Effector CD8-positive, alpha-beta T cell (primary cell): ENCODE measurements at places on chromosomes 12 and 14.

- no peak for DNase-seq
Measured at GRCh38 chr14:60008042-60008441, 83.7 kb upstream of the PCNX4 start.

DNA sequence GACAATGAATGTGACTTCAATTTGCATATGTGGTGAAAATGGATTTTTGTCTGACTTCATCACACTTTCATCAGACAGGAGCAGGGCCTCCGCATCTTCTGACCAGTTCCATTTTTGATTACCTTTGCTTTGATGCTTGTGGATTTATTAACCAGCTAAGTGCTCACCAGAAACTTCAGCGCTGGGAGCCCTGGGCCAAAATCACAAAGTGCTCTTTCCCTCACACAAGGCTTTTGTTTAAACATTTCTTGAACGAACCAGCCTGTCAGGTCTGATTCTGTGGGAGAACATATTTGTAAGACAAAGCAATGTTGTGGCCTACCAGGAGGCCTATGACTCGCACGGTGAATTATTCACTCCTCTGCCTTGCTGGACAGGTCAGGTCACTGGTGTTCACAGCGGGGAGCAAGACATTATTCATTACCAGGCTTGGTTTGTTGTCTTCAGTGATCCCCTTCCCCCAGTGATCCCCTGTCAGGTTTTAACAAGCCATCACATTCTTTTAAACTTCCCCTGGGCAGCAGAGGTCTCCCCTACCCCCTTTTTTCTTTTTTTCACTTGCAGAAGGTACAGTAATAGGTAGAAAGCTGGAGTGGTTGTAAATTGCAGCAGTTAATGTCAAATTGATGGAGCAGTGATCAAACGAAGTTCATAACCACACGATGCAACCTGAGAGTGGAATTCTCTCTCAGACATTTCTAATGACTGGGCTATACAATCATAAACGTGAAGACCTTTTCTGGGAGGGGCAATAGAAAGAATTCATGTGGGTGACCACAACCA is 167.5 kb upstream of the PRICKLE1 start:
- no peak for DNase-seq

- DNase-seq = no peak
Measured at GRCh38 chr14:71314717-71315116, 407.5 kb downstream of the PCNX1 start.

DNA sequence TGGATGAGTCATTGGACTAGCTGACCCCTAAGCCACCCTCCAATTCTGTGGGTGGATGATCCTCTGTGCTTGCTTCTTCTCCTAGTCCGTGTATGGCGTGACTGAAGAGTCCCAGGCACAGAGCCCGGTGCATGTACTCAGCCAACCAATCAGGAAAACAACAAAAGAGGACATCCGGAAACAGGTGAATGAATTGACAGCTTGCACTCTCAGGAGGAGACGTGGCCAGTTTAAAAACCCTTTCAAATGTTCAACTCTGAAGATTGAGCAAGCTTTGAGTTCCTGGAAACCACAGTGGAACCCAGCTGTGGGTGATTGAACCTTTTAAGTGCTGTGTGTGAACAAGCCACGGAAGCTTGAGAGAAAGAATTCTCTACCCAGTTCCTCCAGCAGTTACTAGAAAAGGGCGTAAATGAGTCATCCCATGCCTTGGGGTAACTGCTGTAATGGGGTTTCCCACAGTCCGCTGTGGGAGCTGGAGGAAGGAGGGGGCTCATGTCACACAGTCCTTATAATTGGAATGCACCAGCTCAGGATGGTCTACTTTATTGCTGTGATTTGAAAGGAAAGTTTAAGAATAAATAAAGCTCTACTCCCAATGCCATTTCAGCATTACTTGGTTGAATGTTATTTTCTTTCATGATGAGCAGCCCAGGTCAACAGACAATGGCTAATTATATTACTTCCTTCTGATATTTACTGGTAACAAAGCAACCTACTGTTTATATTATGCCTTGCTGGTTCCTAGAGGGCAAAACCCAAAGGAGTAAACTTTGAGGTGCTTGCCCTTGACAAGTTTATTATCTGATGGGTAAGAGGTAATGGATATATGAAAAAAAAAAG is 417.0 kb downstream of the DPF3 start:
- DNase-seq = no peak

DNA sequence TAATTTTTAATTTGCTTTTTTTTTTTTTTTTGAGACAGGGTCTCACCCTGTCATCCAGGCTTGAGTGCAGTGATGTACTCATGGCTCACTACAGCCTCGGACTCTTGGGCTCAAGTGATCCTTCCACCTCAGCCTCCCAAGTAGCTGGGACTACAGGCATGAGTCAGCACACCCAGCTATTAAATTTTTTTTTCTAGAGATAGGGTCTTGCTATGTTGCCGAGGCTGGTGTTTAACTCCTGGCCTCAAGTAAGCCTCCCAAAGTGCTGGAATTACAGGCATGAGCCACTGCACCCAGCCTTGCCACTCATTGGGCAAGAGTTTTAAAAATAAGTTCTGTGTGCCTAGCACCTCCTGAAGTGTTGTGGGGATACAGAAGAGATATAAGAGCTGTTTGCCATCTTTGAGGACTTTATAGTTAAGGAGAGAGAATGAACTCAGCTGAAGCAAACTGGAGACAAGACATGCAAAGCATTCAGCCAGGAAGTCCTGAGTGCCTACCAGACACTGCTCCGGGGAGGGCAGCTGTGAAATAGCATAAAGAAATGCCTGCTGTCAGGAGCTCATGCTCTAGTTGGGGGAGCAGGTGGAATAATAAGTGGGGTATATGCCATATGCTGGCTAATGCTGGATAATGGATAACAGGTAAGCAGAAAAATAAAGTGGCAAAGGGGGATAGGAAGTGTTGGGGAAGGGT is 15.0 kb upstream of the EMP1 start:
- DNase-seq = no peak

DNA sequence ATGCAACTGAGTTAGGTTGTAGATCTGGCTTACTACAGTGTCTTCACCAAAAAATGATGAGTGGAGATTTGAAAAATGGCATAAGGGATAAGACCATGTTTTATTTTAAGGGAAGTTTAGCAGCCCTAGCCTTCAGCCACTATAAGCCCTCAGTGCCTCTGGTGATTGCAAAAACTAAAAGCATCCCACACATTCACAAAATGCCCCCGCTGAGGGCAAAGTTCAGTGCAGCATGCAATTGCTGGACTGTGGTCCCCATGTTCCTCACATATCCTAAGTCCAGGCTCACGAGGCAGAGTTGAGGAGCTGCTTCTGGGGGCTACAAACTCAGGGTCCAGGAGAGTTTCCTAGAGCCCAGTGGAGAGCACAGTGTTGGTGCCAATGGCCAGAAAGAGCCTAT is 29.6 kb upstream of the NCOR2 start:
- no peak for DNase-seq

DNA sequence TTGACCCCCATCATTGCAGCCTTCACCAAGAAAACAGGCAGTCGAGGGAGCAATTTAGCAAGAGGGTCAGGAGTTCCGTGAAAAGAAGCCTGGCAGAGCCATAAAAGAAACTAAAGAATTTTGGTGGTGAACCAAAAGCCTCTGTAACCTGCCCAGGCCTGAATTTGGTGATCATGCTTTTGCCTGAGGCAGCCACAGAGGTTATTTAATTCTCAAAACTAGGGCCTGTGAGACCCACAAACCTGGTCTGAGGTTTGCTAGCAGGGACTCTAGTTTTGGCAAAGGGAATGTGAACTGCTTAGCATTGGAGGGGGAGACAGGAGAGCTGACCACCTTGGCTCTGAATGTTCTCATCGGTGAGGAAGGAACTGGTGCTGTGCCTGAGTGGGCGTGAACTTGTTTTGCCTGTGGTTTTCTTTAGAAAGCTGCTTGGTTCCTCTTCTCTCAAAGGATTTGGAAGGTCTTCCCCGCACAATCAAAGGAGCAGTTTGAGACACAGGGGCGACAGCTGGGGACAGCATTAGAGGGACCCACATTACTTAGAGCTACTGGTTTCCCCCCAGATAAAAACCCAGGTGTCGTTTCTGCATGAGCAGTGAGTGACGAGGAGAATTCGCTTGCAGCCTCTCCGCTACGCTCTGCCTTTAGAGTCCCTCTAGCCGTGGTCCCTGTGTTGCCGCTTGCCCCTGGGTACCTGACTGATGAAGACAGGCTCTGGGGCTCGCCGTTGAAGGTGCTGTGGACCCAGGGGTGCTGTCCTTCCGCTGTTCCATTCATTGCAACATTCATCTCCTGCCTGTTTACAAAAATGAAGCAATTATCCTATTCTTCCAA is 12.6 kb upstream of the WNT5B start:
- no peak for DNase-seq

- no peak for DNase-seq
Measured at GRCh38 chr12:68331500-68331868, 678 bp downstream of the MDM1 start.

DNA sequence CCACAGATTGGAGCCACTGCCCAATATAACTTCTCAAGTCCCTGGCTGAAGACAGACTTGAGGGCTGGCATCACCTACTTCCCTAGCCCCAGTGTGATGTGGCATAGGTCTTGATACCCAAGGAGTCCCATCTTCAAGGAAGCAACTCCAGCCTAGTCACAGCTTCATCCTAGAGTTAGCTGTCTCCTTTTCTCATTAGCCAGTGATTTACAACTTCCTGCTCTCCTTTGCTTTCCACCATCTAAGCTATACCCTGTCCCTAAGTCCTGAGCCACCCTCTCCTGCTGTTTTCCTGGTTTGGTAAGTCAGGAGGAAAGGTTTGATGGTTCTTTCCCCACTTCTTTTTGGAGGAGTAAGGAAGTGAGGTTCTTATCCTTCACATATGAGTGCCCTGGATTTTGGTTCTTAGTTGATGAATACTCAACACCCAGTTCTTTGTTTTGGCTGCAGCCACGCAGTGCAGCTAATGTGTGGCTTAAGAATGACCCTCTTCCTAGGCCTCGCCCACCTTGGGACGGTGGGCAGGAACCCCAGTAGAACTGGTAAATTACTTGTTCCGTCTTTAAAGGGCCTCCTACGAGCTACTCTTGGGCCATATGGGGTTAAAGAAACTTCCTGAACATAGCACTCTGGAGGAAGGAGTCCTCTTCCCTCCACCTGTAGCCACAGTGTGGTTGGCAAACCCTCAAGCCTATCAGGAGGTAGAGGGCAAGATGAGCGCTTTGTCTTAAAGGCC is 3.9 kb upstream of the GPX2 start:
- no peak for DNase-seq

DNA sequence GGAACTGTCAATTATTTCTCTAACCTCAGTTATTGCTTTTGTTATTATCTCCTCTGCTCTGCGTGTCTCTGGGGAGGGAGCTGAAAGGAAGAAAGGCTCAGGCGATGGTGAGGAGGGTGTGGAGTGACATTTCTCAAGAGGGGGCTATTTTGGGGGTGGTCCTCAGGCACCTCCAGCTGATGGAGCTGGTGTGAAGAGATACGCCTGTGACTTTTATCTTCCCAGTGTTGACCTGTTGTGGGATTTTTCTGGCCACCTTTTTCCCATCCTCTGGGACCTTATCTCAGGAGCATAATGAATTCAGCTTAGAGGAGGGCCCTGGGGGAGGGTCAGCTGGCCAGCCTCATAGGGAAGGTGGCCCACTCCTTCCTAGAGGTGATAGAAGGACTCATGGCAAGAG is 26.4 kb downstream of the KCNA5 start:
- DNase-seq = no peak

- DNase-seq = no peak
Measured at GRCh38 chr14:56860441-56860840, 50.2 kb upstream of the OTX2 start.

- no peak for DNase-seq
Measured at GRCh38 chr14:31690056-31690455, 128.9 kb downstream of the NUBPL start.

- no peak for DNase-seq
Measured at GRCh38 chr12:92393504-92393903, 247.9 kb upstream of the BTG1 start.

DNA sequence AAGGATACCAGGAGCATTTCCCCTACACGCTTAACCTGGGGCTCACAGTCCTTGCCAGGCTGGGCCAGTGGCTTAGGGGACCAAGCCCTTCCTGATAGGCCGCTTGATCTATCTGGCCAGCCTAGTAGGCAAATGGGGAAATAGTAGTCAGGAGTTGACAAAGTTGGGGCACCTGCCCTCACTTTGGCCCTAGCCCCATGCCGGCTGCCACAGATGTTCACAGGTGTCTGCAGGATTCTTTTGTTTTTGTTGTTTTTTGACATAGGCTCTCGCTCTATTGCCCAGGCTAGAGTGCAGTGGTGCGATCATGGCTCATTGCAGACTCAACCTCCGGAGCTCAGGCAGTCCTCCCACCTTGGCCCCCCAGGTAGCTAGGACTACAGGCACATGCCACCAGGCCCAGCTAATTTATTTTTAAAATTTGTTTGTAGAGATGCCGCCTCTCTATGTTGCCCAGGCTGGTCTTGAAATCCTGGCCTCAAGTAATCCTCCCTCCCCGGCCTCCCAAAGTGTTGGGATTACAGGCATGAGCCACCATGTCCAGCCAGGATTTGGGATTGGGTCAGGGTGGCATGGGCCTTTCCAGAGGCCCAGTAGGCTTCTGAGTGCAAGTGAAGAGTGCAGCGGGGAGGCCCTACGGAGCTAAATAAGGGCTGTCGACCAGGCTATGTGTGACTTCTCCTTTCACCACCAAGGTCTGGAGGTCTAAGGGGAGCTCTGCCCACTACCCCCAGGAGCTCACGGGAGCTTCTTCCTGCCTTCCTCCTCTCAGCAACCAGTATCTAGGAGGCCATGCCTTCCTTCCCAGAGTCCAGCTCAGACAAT is 15.5 kb upstream of the HDAC7 start:
- no peak for DNase-seq

DNA sequence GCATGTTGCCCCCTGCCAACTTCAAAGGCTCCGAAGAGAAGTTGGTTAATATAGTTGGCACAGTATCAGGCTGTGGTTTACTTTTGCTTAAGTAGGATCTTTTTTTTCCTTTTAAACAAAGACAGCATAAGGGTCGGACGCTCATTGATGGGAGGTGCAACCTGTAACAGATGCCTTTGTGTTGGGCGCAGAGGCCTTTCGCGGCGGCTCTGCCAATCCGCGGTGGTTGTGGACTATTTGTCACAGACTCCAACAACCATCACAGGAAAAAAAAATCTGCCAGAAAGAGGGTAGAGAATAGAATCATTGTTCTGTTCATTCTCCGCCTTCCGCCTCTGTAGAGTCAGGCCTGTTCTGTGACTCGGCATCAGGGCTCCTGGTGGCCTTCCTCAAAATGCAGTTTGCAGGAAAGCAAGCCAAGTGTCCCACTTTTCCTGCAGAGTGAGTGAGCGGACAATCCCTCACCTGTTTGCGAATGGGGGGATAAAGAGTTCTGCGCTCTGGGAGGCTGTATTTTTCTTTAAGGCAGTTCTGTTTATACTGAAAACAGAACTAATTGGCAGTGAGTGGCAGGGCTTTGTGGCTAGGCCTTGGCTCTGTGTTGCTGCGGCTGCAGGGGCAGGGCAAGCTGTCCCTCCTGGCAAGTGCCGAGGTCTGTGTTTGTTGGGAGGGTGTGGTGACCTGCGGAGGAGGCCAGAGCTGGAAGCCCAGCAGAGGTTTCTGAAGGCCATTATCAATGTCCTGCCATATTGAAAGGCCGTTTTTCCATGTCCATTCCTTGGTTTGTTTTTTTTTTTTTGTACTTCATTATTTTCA is 83.0 kb upstream of the PIWIL1 start:
- no peak for DNase-seq

- no peak for DNase-seq
Measured at GRCh38 chr14:31263485-31264133, 56.0 kb upstream of the HECTD1 start.

- no peak for DNase-seq
Measured at GRCh38 chr12:70719071-70719470, 81.8 kb upstream of the PTPRB start.

GRCh38 chr14:50926851-50927386 is 17.4 kb downstream of the PYGL start:
- no peak for DNase-seq
